ENCODE measurements at places on chromosomes 3 and 15.

GRCh38 chr15:93515256-93516051 is 426.4 kb upstream of the RGMA start:
- no peak for DNase-seq

GRCh38 chr15:84022516-84022915 is 213.1 kb upstream of the GOLGA6L4 start:
- no peak for DNase-seq

DNA sequence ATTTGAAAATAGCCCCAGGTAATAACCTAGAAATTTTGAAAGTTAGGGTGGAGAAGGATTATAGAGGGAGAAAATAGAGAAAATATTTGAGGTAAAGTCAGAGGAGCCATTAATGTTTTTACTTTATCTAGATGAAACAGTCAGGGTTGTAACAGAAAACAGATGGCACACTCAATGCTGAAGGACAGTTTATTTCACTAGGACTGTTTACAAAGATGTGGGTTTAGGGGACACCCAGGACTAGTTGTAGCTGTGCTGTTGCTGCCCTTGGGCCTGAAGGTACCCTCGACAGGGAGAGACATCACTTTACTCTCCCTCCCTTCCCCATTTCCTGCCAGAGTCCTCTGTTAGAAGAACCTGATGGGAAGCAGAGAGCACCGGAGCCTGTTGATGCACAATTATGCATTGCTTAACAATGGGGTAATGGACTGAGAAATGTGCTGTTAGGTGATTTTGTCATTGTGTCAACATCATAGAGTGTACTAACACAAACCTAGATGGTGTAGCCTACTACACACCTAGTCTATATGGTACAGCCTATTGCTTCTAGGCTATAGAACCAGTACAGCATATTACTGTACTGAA is 103.8 kb downstream of the GALK2 start:
- DNase-seq: no peak

DNA sequence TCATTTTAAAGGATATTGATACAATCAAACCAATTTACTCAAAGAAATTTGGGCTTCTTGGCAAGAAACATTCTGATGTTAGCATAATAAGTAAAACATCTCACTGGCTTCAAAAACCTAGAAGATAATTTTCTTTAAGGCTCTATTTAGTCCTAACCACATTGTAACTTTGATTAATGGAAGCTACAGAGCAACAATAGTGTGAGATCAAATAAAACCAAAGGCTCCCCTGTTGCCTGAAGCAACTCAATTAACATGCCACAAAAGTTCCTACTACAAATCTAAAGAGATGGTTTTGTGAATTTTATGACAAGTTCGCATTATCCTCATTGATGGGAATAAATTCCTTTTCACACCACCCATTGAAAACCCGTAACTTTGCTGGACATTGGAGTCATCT is 5.9 kb downstream of the DPH6 start:
- no peak for DNase-seq

- DNase-seq: no peak
Measured at GRCh38 chr3:148381051-148381450, 316.7 kb upstream of the AGTR1 start.
